ENCODE measurements at places on chromosomes 4 and X.
A peak's percentile ranks its signal among the peaks of the same experiment; 100 is the strongest.

DNA sequence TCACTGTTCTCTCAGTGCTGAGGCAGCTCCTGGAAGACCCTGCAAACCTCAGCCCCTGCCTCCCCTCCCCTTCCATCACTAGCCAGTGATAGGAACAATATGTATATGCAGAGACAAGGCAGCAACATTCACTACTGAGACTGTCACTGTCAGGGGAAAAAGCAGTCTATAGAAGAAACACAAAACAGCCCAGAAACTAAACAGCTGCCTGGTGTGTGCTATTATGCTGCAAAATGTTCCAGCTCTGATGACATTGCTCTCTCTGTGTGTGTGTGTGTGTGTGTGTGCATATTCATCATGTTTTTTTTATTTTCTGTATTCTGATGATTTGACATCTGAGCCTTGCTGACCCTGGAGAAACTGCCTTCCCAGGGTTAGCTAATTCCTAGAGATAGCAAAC is 147.2 kb downstream of the SPATA18 start:
- peak; percentile 60 for DNase-seq

GRCh38 chrX:68083510-68083909 is 349.8 kb downstream of the OPHN1 start:
- no peak for DNase-seq

DNA sequence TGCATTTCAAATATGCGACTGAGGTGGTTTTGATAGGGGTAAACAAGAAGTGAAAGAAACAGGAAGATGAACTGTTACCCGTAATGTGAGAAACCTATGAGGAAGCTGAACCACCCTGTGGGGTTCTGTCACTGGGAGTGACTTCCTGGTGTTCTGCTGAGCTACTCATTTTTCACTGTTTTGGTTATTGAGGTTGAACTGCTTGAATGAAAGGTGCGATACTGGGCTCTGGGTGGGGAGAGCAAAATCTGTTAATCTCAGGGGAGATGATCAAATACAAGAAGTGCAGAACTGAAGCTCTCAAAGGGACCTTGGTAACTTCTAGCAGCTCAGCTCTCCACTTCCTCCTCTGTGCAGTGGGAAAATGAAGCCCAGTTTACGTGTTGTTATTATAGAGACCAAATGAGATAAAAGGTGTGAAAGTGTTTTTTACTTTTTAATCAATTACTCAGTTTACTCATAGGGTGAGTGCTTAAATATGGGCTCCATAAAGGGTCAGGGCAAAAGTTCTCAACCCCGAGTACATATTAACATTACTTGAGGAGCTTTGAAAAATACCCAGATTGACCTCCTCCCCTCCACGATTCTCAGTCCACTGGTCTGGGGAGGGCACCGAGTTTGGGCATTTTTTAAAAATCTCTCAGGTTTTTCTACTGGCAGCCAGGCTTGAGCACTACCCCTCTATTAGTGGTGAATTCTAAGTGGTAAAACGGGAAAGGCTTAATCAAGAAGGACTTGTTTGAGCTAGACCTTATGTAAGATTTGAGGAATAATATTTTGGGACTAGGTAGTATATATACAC is 66.7 kb downstream of the COQ2 start:
- DNase-seq = peak; percentile 36

GRCh38 chr4:52052475-52052780 is 1.3 kb downstream of the SPATA18 start:
- DNase-seq = no peak

DNA sequence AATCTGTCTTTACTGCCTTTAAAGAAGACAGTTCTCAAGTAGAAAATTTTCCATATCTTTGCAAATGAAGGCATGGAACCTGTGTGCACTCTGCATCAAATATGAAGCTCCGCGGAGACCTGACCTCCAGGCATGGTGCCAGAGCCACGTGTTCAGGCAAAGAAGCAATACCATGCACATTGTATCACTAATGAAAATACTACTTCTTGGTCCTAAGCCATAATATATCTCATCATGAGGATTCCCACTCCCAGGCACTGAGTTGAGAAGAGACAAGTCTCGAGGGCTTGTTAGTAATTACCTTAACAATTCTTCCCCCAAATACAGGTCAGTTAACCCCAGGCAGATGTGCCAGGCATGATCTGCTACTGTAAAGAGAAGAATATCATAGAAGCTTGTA is 56.7 kb downstream of the PCDH19 start:
- DNase-seq = no peak

DNA sequence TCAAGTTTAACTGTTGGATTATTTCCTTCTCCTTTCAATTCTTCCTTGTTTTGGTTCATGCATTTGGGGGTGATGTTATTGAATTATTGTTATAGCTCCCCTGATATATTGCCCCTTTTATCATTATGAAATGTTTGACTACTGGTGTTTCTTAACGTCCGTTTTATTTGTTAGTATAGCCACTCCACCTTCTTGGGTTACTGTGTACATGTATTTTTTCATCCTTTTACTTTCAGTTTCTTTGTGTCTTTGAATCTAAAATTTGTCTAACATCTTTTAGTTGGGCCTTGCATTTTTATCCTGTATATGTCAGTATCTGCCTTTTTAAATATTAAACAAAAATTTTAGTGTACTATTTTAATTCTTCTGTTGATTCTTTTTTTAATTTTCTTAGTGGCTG is 88.7 kb downstream of the TNIP2 start:
- no peak for DNase-seq

GRCh38 chrX:154595559-154596249 is 10.8 kb downstream of the CTAG1A start:
- no peak for DNase-seq

DNA sequence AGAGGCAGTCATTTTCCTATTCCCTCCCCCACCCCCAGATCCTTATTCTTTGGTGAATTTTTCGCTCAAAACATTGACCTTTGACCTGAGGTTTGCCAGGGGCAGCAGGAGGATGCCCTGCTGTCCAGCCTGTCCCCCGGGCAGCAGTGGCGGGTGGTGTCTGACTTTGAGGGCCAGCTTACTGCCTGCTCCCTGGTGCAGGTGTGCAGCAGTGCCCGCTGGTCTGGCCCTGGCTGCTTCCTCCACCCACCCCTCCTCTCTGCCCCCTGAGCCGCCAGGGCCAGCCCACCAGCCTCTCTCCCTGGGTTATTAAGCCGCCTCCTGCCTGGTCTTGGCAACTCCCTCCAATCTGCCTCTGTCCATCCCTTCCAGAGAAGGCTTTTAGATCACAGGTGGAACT is 40.8 kb upstream of the GRPEL1 start:
- no peak for DNase-seq

GRCh38 chr4:109810552-109811387 is 4.8 kb upstream of the GAR1 start:
- no peak for DNase-seq

- no peak for DNase-seq
These were observed 123.2 kb downstream of the PABPC4L start for GRCh38 chr4:134078230-134078914.

DNA sequence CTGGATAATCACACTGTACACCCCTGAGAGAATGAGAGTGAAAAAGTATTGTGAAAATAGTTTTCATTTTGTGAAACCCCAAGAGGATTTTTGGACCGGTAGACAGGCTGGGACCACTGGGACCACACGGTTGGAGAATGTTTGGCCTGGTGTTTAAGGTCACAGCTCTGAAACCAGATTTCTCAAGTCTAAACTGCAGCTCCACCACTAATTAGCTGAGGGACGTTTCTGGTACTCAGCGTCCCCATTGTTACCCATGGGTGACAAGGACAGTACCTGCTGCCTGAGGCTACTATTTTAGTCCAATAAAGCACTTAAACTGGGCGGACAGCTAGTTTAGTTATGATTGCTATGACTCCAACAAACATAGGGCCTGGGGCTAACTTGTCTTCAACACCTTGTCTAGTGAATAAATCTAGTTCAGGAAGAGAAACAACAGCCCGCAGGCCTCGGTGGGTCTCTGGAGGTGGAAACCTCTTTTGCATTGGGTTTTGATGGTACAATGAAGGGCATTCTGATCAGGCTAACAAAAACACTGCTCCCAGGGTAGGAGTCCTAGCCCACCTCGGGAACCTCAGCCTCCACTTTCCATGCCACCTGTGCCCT is 509 bp upstream of the USP11 start:
- DNase-seq = no peak

DNA sequence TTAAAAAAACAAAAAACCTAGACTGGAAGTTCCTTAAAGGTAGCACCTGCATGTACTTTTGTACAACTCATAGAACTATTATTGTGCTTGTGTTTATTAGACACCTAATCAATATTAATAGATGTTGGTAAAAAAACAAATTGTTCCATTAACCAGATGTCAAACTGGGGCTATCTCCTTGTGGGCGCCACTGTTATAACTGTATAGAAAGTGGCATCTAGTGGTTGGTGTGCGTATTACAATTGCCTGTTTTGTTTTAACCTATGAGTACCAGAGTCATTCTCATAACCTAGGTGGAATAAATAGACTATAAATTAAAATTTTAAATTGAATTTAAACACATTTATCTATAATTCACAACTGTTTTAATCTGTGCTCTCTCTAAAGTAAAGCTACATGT is 97.4 kb downstream of the COL4A5 start:
- no peak for DNase-seq

- DNase-seq = no peak
These were observed 70.6 kb downstream of the TRAPPC11 start for GRCh38 chr4:183729430-183730328.

DNA sequence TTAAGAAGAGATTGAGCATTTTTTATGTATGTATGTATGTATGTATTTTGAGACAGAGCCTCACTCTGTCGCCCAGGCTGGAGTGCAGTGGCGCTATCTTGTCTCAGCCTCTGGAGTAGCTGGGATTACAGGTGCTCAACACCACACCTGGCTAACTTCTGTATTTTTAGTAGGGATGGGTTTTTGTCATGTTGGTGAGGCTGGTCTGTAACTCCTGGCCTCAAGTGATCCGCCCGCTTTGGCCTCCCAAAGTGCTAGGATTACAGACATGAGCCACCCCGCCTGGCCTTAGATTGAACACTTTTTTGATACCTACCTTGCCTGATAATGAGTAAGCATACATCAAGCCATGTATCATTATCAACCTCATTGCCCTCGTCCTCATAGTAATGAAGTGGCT is 2.7 kb downstream of the N4BP2 start:
- no peak for DNase-seq

DNA sequence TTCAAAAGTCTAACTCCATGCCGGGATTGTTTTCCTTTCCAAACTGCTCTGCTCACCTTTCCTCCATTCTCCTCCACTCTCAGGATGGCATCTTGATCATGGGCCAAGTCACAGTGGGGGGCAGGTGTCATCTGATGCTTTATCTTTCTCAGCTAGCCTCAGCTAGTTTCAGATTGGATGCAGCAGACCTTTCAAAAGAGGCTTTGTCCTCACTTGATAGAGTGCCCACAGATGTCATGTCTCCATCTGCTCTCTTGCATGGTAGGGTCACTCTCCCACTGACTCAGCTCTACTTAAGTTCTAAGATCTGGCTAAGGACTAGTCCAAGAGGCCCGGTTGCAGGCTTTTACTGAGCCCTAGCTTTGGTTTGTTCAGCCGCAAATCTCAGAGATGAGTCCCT is 341.8 kb upstream of the GALNT7 start:
- no peak for DNase-seq

- DNase-seq = no peak
These were observed 580.2 kb downstream of the MID1IP1 start for GRCh38 chrX:39381422-39381821.

- DNase-seq = no peak
These were observed 296.3 kb upstream of the TENM3 start for GRCh38 chr4:181946902-181947301.

DNA sequence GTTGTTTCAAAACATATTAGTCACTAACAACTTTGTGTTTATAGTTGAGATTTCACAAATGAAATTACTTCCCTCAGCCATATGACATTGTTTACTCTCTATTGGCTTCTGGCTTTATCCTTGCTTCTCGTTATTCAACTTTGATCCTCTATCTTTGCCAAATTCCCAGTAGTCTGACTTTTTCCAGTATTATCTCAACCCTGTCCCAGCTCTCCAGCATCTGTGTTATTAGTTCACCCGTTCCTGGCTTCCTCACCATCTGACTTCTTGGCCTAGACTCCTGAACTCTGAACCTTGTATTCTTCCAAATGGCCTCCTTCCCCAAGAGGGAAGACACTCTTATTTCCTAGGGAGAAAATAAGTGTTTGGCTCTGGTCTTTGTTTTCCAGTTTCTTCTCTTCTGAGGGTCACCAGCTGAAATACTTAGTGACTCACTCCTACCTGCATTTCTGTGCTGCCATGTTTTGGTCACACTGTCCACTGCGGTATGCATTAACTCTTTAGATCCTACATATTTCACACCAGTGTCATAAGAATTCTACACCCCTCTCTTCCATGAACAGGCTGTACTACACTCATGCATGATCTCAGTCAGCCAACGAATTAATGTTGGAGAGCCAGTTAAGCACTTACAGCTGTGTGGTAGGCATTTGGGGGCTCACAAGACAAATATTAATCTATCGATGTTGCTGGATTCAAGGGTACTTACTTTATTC is 17.0 kb upstream of the ARHGAP24 start:
- no peak for DNase-seq

DNA sequence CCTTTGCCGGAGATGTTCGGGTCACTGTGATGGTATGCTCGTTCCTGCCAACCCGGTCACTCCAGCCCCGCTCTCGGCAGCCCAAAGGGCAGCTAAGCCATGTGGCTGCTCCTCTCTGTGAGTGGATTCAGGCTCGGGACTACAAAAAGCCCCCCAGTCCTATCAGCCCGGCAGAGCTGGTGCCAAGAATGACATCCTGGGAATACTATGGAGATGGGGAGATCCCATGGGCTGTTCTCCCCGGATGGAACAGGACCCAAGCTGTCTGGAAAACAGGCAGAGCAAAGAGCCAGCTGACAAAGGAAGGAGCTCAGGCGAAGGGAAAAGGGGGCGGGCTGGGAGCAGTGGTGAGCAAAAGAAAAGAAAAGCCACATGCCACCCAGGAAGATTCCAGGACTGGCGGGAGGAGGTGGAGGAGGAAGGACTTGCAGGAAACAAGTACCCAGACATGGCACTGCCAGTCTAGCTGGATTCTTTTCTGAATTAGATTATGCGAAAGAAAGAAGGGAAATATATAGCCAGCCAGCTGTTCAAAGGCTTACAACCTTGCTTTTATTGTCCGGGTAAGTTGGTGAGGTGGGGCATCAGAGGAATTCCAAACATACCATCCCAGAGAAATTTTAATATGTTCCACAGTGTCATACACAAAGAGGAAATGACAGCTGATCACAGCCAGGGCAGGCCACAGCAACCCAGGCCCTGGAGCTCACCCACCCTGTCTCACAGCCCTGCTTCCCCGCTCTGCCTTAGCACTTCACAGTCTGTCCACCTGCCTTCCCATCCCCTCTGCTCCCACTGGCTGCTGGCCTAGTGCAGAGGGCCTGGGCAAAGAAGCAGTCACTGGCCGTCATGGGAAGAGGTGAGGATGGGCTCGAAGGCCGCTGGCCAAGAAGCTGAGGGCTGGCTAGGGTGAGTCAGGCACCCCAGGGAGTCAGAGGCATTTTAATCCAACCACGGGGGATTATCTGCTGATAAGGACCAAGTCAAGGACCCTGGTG is 3.4 kb downstream of the NDP start:
- peak; percentile 25 for DNase-seq

GRCh38 chrX:136450050-136450830 is 37.5 kb upstream of the BRS3 start:
- no peak for DNase-seq

GRCh38 chr4:108570993-108571569 is 49.3 kb upstream of the RPL34 start:
- DNase-seq = no peak

- peak; percentile 29 for DNase-seq
These were observed 110.5 kb downstream of the ANXA3 start for GRCh38 chr4:78661921-78662521.

GRCh38 chrX:276581-277201 is 4.5 kb upstream of the PLCXD1 start:
- DNase-seq = peak; percentile 39
